ENCODE measurements at places on chromosomes 2 and 18.

DNA sequence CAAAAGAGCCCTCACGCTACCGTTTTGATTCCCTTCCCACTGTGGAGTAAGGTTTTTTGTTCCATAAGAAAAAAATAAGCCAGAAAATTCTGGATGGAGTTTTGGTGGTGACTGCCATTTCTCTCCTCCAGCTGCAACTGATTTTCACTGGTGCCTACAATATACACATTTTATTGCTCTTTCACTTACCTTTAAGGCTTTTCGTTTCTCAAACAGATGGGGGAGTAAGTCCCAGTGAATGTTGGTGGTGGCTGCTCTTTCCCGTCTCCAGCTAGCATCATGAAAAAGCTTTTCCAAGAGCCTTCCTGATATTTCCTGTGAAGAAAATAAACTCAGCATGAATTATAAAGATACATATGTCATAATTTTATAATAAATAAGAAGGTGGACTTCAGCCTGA lies 932.5 kb upstream of the PIK3C3 start:
- DNase-seq = no peak

DNA sequence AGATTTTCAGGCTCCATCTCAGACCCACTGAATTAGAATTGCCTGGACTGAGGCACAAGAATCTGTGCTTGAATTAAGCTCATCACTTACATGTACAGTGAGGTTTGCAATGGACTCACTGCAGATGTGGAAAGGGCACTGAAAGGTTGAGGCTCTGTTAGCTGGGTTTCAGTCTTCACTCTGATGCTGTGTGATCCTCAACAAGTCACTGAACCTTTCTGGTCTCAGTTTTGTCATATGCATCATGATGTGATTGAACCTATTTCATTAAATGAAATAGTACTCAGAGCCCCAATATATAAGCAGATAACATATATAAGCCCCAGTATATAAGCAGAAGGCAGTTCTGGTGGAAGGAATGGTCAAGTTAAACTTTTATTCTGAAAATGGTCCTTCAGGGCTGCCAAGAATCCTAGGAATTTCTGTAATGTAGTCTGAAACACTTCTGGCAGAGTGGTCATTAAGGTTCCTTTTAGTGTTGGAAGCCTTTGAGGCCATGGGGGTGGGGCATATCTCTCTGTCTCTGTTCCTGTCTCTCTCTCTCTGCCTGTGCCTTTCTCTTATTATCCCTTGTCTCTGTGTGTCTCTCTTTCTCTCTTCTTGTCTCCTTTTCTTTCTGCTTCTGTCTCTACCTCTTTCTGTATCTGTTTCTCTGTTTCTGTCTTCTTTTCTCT lies 110.4 kb downstream of the ADCYAP1 start:
- no peak for DNase-seq

GRCh38 chr18:67359873-67360838 lies 156.4 kb downstream of the DSEL start:
- no peak for DNase-seq

DNA sequence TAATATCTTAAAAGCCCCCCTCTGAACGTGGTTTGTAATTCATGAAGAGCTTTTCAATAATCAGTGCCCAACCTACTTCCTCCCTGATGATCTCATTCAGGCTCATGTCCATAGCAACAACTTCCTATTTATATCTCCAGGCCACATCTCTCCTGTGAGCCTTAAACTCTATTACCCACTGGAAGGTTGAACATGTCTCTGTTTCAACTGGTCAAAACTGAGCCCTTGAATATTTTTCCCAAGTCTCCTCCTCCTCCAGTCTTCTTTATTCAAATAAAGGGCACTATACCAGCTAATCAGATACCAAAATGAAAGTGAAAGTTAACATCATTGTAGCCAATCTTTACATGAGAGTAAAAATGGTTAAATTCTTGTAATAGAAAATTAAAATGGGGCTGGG lies 63.7 kb upstream of the ITGA4 start:
- DNase-seq = no peak

- no peak for DNase-seq
Measured at GRCh38 chr2:241393524-241394196, 37.6 kb downstream of the FARP2 start.

DNA sequence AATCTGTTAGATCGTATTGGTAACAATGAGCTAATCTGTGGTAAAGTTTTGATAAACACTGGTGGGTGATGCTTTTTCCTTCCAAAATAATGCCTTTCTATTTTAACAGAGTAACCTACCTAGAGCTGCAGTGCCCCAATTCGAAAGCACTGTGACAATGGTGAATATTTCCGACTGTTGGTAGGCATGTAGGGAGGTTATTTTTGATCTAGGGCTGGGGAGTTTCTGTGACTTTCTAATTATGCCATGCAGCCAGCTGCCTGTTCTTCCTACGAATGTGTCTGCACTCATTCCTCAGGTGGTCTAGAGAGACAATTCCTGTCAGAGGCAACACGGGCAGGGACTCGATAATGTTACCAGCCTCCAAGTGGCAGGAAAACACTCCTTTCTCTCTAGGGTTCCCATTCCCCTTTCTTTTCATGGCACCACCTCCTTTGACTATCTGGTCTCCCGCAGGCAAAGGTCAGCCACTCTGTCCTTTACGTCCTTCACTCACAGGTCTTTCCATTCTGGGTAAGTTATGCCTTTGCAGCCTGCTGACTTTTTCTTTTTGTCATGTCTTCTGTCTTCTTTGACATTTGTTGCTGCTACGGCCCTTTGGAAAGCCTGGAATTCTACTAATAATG lies 167.2 kb upstream of the MGAT5 start:
- no peak for DNase-seq

GRCh38 chr2:111030945-111031344 lies 89.8 kb upstream of the BCL2L11 start:
- DNase-seq = no peak

DNA sequence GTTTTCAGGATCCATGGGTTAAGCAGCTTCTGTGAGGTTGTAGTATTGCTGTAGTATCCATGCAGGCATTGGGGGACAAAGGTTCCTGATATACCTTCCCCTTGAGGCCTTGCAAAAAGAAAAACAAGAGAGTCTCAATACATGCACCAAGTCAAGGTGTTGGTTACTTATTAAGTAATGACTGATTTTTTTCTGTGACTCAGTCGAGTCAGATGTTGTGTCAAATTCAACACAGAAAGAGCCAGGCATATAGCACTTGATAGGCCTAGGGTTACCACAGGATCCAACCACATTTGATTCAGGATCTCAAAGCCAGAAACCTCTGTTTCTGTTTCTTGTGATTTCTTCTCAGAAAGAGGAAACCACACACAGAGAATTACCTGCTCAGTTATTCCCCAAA lies 24.9 kb upstream of the CD8A start:
- no peak for DNase-seq

DNA sequence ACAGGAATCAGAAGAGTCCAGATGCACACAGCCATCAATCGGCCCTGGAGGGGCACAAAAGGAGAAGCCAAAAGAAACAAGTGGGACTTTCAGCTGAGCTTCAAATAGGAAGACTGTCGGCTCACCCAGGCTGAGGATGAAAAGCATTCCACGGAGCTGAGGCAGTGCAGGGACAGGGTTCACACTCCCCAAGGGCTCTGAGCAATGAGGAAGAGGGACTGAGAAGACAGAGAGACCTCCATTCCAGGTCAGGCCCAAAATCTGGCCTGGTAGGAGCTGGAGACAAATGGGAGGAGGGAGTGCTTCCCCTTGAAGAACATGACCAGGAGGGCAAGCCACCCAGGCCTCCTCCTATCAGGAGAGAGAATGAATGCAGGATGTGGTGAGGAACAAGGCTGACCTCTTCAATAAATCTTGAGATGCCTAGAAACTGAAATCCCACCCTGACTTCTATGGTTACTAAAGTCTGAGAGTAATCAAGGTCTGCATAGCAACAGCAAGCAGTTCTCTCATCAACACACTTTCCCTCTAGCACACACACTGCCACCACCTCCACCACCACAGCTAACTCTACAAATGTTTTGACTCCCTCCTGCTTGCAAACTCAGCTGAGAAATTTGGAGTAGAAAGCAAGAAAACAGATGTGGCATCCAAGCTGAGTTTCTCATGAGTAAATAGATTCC lies 434.4 kb downstream of the TNS1 start:
- DNase-seq = no peak

- no peak for DNase-seq
Measured at GRCh38 chr18:41942254-41942653, 12.8 kb upstream of the PIK3C3 start.

All from activated CD8-positive, alpha-beta memory T cell treated with anti-CD3 and anti-CD28 coated beads for 1 hour (primary cell).